Kidney (tissue), 22 donors: ENCODE measurements at places on chromosomes 1 and 21. TPM values are rescaled to one million over a fixed set of nuclear protein-coding genes. Genes with fewer than 3 reads are reported as not detected.

GRCh38 chr1:39409055-39409816 lies 82.2 kb upstream of the BMP8A start:
- no peaks in the 10 kb centered on the region for H3K27me3 ChIP-seq
- peaks cover 64% of the 10 kb centered on the region for H3K4me1 ChIP-seq

DNA sequence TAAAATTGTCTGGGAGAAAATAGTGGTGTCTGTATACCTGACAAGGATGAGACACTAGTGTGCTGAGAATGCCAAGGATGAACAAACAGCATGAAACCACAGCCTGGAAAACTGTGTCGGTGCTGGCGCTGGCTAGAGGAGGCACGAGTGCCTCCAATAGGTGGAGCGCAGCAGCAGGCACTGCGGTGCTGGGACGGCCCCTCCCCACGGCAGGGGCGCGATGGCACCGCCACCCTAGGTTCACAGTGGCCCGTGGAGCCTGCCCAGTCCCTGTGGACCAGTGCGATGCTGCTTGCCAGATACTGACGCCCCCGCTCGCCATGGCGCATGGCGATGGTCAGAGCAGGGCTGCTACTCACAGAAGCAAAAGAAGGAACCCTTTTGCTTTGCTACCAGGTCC lies 6.8 kb downstream of the CFAP410 start:
- no peak overlapping the region for H3K4me3 ChIP-seq
- H3K27me3 ChIP-seq = no peaks in the 10 kb centered on the region
- no peak overlapping the region for H3K27ac ChIP-seq
- DNase-seq = no peak

The CD2 gene
- 12.1 TPM for total RNA-seq

The PSRC1 gene
- total RNA-seq = 4.2 TPM

- no peak for DNase-seq
- no peaks in the 10 kb centered on the region for H3K27me3 ChIP-seq
- H3K27ac ChIP-seq = no peak overlapping the region
- no peaks in the 10 kb centered on the region for H3K4me1 ChIP-seq
- no peak overlapping the region for H3K4me3 ChIP-seq
Observed at GRCh38 chr1:178531887-178532286, 19.0 kb downstream of the TEX35 start.

DNA sequence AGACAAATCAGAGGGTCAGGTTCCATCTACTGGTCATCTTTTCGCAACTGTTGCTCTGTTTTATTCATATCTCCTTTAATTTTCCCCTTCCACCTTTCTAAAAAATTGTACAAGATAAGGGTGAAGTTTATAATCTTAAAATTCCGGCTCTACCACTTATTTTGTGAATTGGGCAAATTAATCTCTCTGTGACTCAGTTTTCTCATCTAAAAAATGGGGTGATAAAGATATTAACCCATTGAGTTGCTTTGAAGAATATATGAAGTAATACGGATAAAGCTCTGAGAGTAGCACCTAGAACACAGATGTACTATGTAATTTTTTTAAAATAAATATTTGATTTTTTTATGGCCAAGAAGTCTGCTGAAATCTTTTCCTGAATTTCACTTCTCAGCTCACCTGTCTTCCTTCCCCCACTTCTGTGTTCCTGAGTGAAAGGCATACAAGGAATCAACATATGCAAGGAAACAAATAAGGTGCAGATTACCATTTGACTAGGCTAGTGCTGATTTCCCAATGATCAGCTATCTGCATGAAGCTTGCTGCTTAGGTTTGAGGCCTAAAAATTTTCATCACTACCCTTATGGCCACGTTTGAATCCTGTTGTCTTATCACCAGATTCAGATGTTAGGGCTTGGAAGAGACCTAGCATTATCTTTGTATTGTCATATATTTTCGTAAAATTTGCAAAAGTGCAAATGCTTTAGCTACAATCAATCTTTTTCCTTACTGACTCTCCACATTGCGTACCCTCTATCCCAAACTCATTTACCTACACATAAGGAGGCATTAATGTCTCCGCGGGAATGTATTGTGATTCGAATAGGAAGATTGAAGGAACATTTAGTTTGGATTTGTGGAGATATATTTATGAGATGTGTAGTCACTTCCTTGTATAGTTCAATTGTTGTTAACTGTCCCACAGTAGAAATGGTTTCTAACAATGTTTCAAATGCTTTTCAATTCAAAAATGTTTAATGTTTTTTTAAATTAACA lies 718.3 kb upstream of the PTBP2 start:
- no peaks in the 10 kb centered on the region for H3K36me3 ChIP-seq
- H3K4me3 ChIP-seq = no peak overlapping the region
- no peak for DNase-seq
- H3K4me1 ChIP-seq = no peaks in the 10 kb centered on the region

The SPRR5 gene
- total RNA-seq = not detected

DNA sequence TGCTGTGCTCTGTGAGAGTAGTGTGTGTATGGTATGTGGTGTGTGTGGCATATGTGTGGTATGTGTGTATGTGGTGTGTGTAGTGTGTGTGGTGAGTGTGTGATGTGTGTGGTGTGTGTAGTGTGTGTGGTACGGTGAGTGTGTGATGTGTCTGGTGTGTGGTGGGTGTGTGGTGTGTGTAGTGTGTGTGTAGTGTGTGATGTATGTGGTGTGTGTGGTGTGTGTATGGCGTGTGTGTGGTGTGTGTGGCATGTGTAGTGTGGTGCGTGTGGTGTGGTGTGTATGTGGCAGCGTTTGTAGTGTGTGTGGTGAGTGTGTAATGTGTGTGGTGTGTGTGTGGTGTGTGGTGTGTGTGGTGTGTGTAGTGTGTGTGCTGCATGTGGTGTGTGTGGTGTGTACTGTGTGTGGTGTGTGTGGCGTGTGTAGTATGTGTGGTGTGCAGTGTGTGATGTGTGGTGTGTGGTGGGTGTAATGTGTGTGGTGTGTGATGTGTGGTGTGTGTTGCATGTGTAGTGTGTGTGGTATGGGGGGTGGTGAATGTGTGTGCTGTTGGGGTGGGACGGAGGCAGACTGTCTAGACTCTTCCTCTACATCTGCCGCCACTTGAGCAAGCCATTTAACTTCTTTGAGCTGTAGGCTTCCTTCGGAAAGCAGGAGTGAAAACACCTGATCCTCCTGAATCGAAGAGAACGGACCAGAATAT lies 33.5 kb downstream of the GPA33 start:
- DNase-seq = peak; percentile 39
- no peak overlapping the region for H3K4me3 ChIP-seq
- no peaks in the 10 kb centered on the region for H3K27me3 ChIP-seq

The EPB41 gene
- 38.8 TPM for total RNA-seq

The CRABP2 gene
- 15.2 TPM for total RNA-seq

DNA sequence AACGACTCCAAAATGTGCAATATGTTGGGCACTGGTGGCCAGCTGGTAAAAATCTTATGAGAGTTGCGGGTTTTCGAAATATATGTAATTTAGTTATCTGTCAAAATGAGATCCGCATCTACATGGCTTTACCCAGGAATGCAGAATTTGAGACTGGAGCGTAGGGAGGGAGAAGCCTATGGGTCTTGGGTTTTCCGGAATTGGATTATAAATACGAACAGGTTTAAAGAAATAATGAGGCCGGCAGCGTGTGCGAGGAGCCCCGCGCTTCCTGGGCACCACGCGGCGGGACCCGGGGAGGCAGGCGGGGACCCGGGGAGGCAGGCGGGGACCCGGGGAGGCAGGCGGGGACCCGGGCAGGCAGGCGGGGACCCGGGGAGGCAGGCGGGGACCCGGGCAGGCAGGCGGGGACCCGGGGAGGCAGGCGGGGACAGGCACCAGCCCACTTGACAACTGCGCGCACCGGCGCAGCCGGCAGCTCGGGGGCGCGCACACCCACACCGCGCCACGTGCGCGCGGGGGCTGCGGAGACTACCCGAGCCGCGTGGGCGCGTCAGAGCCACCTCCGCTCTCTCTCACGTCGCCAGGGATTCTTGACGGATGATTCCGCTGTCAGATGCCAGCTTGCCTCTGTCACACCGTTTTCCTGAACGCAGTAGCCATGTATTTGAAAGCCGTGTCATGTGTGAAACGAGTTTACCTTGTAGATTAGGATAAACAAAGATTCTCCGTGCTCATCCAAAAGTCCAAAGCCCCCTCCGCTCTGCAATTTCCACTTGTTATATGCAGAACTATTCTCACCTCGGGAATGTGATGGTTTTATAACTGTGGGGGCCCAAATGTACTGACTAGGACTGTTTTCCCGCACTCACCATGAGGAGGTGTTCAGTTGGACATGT lies 54.3 kb upstream of the HNRNPU start:
- peaks cover 3% of the 10 kb centered on the region for H3K27me3 ChIP-seq
- peak; percentile 56 for DNase-seq
- H3K36me3 ChIP-seq = no peaks in the 10 kb centered on the region
- H3K27ac ChIP-seq = no peak overlapping the region
- H3K4me3 ChIP-seq = peak overlapping the region; percentile 70

The MFSD2A gene
- total RNA-seq = 10.5 TPM

- H3K27ac ChIP-seq = no peak overlapping the region
- H3K4me1 ChIP-seq = no peaks in the 10 kb centered on the region
- H3K27me3 ChIP-seq = no peaks in the 10 kb centered on the region
- no peaks in the 10 kb centered on the region for H3K36me3 ChIP-seq
- DNase-seq = no peak
Observed at GRCh38 chr1:41200728-41201127, 41.4 kb downstream of the SCMH1 start.

GRCh38 chr1:216366979-216367378 lies 56.3 kb downstream of the USH2A start:
- no peaks in the 10 kb centered on the region for H3K36me3 ChIP-seq
- no peak overlapping the region for H3K4me3 ChIP-seq
- H3K27me3 ChIP-seq = no peaks in the 10 kb centered on the region
- H3K4me1 ChIP-seq = no peaks in the 10 kb centered on the region
- no peak overlapping the region for H3K27ac ChIP-seq

DNA sequence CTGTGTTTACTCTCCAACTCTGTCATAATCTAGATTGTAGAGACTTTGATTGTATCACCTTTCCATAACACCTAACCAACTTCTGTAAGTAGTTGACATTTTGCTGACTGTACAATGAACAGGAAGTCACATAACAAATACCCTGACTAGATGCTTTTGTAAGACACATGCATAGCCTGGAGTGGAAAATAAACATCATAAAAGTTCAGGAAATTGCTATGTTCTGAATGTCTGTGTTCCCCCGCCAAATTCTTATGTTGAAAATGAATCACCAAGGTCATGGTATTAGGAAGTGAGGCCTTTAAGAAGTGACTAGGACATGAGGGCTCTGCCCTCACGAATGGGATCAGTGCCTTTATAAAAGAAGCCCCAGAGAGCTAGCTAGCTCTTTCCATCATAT lies 40.4 kb upstream of the ZSWIM5 start:
- H3K4me1 ChIP-seq = no peaks in the 10 kb centered on the region
- no peak overlapping the region for H3K4me3 ChIP-seq
- no peaks in the 10 kb centered on the region for H3K27me3 ChIP-seq
- no peak overlapping the region for H3K27ac ChIP-seq

- no peak for DNase-seq
- H3K27ac ChIP-seq = no peak overlapping the region
- H3K4me3 ChIP-seq = no peak overlapping the region
- no peaks in the 10 kb centered on the region for H3K4me1 ChIP-seq
- H3K36me3 ChIP-seq = no peaks in the 10 kb centered on the region
Observed at GRCh38 chr1:187948170-187948794, 1119.5 kb downstream of the PLA2G4A start.

DNA sequence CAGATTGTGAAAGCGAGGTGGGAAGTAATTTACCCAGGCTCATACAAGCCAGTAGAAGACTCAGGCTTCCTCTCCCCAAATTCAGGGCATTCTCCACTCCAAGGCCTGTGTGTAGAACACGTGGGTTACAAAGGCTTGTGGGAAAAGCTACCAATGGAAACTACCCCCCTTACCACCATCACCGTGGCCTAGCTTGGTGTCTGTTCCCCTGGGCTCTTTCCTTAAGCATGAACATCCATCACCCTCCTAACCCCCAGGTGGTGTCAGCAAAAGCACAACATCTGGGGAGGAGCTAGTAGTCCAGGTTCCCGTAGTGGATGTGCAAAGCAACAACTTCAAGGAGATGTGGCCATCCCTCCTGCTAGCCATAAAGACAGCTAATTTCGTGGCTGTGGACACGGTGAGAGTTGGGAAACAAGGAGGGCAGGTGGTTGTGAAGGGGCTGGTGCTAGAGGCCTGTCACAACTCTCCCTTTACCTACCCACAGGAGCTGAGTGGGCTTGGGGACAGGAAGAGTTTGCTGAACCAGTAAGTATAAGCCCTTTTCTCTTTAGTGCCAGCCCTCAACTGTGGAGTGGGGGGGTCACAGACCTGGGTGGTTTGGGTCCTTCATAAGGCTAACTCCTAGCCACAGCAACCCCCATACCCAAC lies 701 bp upstream of the MUTYH start:
- H3K36me3 ChIP-seq = no peaks in the 10 kb centered on the region
- H3K27ac ChIP-seq = no peak overlapping the region
- H3K4me1 ChIP-seq = no peaks in the 10 kb centered on the region
- DNase-seq = no peak

DNA sequence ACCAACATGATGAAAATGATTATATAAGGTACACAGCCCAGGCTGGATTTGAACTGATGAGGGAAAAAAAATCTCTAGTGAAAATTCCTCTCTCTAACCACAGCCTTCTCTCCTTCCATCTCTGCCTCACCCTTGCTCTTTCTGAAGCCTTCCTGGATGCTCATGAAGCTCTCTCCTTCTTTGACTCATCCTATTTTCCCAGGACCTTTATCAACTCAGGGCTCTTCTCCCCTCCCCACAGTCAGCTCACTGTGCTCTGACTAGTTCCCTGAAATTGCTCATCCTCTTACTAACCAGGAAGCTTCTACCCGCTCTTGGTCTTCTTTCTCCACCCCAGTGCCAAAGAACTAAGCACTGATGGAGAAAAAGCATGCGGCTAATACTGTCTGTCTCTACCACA lies 46.4 kb upstream of the ERG start:
- no peaks in the 10 kb centered on the region for H3K27me3 ChIP-seq
- H3K27ac ChIP-seq = no peak overlapping the region
- no peaks in the 10 kb centered on the region for H3K4me1 ChIP-seq
- DNase-seq = no peak
- H3K4me3 ChIP-seq = no peak overlapping the region
- H3K36me3 ChIP-seq = no peaks in the 10 kb centered on the region

DNA sequence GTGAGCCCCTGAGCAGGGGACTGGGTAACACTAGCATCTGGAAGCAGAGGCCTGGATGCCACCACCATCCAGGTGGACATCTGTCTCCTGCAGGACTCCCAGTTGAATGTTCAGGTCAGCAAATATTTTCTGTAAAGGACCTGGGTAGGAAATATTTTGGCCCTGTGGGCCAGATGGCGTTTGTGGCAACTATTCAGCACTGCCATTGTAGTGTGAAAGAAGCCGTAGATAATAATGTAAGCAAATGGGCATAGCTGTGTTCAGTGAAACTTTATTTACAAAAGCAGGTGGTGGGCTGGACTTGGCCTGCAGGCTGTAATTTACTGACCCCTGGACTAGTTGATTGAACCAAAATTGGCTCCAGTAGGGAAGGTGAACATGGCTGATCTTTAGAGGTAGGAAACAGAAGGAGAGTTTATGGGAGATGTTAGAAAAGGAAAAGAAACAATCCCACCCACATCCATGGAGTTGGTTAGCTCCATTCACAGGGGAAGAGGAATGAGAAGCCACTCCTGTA lies 20.0 kb upstream of the CD101 start:
- no peaks in the 10 kb centered on the region for H3K27me3 ChIP-seq
- H3K4me1 ChIP-seq = no peaks in the 10 kb centered on the region
- H3K36me3 ChIP-seq = no peaks in the 10 kb centered on the region
- H3K4me3 ChIP-seq = no peak overlapping the region
- no peak for DNase-seq
